ENCODE measurements at places on chromosomes 3 and 15.

DNA sequence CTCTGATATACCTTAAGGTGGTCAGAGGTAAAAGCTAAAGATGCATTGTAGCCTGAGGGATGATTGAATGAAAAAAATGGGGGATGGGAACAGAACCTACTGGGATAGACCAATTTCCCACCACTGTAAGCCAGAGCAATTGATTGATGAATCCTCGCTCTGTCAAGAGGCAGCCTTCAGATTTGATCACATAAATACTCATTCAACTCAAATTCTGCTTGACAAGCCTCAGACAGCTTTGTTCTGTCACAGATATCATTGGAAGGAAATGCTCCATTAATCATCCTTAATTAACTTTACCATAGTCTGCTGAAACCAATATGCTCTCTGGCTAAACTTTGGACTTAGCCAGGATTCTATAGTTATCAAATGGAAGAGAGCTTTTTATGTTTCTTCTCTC is 467.8 kb downstream of the MECOM start:
- no peak for DNase-seq

DNA sequence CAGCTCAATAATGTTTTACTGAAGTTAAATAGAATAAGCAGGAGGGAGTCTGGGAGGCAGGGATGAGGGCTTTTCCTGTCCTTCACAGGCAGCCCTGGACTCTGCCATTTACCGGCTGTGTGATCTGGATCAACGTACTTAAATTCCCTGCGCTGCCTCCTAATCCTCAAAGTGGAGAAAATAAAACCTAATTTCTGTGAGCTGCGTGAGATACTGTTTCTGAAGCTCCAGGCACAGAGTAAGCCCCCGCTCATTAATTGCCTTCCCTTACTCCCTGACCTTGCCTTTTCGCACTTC is 278 bp upstream of the PDIA5 start:
- no peak for DNase-seq

- DNase-seq, result no peak
Observed at GRCh38 chr3:30471066-30471465, 135.3 kb upstream of the TGFBR2 start.

DNA sequence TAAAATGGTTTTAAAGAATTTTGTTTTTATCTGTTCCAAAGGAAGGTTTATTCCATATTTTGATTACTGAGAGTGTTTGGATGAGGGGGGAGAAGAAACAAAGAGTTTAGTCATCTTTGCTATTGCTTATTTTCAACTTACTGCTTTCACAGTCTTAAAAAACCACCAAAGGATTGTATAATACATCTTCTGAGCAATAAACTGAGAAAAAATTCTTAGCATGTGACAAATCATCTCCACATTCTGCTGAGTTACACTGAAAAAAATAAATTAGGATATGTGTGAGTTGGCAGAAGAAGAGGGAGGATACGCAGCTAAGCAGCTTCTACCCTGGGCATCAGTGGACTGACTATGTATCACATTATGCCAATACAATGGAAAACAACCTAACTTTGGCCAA is 23.2 kb upstream of the ACTC1 start:
- no peak for DNase-seq

GRCh38 chr3:178492491-178492890 is 43.7 kb upstream of the KCNMB2 start:
- no peak for DNase-seq

GRCh38 chr3:25854635-25855034 is 64.7 kb downstream of the OXSM start:
- peak; percentile 56 for DNase-seq

- DNase-seq, result no peak
Observed at GRCh38 chr3:50241163-50241562, 5.2 kb downstream of the GNAI2 start.

DNA sequence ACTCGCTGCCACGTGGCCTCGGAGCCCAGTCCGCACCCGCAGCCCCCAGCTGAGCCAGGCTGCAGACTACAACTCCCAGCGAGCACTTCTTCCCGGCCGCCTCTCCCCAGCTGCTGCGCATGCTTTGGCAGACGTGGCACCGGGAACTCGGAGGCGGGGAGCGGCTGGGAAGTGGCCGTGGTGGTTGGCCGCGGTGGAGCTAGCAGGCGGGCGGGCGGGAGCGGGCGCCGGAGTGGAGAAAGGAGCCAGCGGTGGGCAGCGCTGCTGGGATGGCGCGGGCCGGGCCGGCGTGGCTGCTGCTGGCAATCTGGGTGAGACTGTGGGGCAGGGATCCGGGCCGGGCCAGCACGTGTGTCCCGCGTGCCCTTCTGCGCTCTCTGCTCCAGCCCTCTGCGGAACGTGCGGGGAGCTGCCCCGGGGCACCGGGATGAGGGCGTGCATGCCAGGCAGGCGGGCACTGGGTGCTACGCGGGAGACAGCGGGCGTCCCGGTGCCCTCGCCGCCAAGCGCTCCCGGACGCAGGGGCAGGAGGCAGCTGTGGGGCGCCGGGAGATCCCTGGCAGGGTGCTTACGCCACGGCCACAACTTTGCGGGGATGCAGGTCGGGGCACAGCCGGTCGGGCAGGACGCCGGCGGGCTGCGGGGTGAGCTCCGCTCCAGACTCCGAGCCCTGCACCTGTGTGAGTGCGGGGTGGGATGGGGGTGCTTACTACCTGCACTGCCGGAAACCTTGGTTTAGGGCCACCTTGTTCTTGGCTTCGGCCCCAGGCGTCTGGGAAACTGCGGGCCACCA is at the start of gene PDIA5:
Gene PDIA5, plus strand, starts transcription at position 130 of the 793 bp plus-strand sequence. Its CDS starts 140 bp downstream, at position 270.
- DNase-seq, result peak; percentile 48

DNA sequence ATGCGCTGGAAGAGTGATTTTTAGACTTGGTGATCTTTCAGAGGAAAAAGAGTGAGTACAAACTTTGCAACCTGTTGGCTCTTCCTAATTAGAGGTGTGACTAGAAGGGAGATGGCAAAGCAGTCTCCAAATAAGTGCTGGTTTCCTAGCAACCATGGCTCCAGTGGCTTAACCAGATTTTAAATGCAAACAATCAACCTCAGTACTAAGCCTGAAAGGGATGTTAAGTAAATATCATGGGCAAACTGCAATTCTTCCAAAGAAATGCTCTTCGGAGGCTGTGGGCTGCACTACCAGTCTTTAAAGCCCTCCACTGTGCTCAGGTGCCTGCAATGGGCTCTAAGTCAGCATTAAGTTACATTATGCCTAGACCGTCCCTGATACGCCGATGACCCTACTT is 678.1 kb upstream of the CCDC54 start:
- DNase-seq, result no peak
